Activated CD4-positive, alpha-beta T cell treated with anti-CD3 and anti-CD28 coated beads for 36 hours (primary cell): ENCODE measurements at places on chromosomes 2 and 18. TPM values are rescaled to one million over a fixed set of nuclear protein-coding genes. Genes with fewer than 3 reads are reported as not detected.

DNA sequence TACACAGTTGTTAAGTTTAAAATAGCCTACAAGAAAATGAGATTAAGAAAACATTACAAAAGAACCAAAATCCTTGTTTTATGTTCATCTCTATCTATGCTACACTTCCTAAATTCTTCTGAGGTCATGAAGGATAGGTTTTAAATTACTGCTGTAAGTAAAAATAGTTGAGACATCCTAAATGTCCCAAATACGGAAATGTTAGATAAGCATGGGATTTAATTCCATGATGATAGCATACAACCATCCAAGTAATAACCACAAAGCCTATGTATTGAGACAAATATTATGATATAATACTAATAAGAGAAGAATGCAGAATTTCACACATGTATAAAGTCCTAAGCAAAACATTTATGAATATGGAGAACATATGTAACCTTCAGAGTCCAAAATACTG, 34.1 kb downstream of the PIEZO2 start:
- DNase-seq = no peak

GRCh38 chr2:198483051-198483450, 678.7 kb downstream of the PLCL1 start:
- DNase-seq = no peak

- DNase-seq = no peak
Observed at GRCh38 chr2:2742726-2743125, 411.7 kb upstream of the MYT1L start.

DNA sequence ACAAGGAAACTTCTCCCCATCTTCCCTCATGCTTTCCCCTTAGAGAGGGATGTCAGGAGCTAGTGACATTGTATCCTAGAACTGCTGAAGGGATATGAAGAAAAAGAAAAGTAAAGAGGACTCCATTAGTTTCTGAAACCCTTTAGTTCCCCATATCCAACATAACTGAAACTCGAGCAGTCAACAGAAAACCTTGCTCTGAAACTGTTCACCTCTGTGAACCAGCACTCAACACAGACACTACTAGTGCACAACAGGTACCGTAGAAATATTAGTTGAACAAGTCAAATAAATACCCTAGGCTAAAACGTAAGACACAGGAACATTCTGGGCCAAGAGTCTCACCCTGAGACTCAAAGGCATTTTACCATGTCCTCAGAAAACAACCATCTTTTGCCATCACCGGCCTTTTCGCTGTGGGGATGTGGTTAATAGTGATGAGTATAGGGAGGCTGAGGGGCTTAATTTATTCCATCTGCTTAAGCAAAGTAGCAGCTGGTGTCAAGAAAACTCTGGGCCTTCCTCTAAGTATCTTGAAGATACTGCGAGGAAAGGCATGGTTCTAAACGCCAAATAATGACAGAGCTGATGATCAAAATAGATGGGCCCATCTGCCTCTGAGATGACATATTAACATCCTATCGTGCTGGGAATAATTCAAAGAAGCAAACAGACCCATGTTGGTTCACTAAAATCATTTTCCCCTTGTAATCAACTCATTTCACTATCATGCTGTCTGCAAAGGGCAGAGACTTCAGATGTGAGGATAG, 156.8 kb downstream of the STK39 start:
- DNase-seq = no peak

GRCh38 chr2:24101992-24102391, 17.4 kb upstream of the TP53I3 start:
- DNase-seq = no peak

DNA sequence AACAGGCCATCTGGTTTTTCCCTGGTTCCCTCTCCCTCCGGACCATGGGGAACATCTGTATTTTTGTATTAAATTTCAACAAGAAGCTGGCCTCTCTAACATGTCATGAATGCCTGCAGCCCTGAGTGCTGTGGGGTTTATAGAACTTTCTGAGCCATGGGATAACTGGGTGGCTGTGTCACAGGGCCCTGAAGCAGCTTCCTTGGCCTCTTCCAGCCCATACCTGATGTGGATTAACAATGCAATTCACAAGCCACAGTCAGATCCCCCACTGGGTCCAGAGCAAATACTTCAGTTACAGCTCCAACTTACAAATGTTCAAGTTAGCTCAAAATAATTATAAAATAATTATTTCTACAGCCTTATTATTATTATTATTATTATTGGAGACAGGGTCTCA, 307.8 kb upstream of the CELF4 start:
- no peak for DNase-seq

CNGA3 gene
- total RNA-seq = not detected

TMEM182 gene
- 7.4 TPM for total RNA-seq
